Activated naive CD8-positive, alpha-beta T cell treated with anti-CD3 and anti-CD28 coated beads, Interleukin-2, amount 50 U/mL, for 16 hours (primary cell): ENCODE measurements at places on chromosomes 3 and 15.

DNA sequence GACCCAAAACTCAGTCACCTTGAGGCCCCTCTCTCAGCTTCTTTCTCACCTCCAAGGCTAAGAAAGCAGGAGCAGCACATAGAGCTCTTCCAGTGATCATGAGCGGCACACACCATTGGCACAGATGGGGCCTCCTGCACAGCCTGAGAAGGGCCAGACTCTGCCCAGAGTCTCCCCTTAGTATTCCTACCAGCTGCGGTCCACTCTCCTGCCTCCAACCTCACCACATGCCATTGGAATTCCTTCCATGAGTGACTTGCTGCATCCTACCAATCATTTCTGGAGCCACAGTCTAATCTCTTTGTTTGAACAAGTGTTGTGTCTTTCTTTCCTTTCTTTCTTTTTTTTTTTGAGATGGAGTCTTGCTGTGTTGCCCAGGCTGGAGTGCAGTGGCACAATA lies 39.3 kb downstream of the CDCP1 start:
- DNase-seq = no peak

DNA sequence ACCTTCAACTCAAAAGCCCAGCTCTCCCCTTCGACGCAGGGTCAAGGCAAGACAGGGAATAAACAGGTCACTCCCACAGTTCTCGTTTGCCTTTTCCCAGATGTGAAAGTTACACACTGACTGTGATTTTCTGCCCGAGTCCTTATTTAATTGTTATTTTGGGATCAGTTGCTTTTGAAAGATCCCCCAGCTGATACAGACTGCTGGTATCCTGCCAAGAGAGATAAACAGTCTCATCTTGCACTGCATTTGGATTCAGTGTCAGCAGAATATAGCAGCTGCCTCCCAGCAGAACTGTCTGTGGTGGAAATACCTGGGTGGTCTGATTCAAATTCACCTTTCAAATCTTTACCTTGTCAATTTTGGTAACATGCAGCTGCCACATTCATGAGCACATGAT lies 56.0 kb upstream of the FAM3D start:
- DNase-seq = no peak

DNA sequence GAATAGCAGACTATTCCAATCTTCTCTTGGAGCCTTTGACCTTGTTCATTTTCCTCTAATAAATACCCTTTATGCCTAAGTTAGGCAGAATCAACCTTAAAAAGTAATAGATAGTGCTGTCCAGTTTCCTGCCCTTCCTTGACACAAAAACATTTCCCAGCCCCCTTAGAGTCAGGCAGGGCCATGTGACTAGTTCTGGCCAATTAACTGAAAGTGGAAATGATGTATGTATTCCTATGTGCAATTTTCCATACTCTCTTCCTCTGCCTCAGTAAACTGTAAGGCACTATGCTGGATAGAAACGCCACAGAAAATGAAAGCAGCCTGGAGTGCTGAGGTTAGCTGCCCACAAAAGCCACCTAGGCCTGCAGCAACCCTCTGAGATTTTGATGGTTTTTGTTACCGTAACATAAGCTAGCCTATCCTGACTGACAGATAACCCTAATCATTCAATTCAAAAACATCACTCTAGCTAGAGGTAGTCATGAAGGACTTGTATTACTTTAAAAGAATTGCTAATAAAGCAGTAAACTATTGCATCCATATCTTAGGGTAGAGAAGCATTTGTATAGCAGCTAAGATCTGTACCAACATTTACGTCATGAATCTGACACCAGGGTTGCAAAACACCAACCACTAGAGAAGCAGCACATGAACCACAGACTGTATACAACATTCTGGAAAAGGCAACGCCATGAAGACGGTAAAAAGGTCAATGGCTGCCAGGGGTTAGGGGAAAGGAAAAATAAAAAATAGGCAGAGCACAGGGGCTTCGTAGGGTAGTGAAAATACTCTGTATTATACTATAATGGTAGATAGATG lies 112.9 kb downstream of the ULK4 start:
- DNase-seq = no peak

GRCh38 chr15:55990516-55990915 lies 2.9 kb downstream of the NEDD4 start:
- no peak for DNase-seq

GRCh38 chr3:197367081-197367780 lies 68.8 kb upstream of the DLG1 start:
- no peak for DNase-seq

DNA sequence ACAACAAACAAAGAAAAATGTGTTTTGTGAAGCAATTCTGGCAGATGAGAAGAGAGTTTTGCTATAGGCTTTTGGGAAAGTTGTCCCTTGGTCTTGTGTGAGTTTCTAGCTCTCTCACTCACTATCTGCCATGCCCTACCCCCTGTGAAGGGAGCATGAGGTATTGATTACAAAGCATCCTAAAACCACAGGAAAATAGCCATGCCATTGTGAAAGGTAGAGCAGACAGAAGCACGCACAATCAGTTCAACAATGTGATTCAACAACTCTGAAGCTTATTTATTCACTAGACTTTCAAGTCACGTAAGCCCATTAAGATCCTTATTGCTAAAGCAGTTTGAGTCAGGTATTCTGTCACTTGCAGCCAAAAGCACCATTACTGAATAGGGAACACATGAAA lies 6.5 kb upstream of the AQR start:
- no peak for DNase-seq

DNA sequence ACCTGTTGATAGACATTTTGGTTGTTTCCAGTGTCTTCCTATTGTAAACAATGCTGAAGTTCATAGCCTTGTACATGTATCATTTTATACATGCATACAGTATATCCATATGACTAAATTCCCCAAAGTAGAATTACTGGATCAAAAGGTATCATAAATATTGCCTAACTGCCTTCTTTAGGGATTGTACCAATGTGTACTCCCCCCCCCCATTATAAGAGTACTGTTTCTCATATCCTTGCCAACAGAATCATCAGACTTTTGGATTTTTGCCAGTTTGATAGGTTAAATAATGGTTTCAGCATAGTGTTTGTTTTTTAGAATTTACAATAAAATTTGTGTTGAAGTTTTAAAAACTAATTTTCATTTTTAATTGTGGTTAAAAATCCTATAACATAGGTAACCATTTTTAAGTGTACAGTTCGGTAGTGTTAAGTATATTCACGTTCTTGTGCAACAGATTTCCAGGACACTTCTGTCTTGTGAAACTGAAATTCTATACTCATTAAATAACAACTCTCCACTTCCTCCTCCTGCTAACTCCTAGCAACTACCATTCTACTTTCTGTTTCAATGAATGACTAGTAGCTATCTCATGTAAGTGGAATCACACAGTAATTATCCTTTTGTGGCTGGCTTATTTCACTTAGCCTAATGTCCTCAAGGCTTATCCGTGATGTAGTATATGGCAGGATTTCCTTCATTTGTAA lies 30.8 kb upstream of the MAP3K13 start:
- DNase-seq = no peak

- no peak for DNase-seq
Observed at GRCh38 chr3:4561661-4562060, 68.5 kb downstream of the ITPR1 start.

- no peak for DNase-seq
Observed at GRCh38 chr15:92617549-92618520, 37.7 kb downstream of the FAM174B start.

GRCh38 chr15:51935466-51936104 lies 36.0 kb downstream of the LEO1 start:
- DNase-seq = no peak

- DNase-seq = no peak
Observed at GRCh38 chr15:94970096-94970495, 738.7 kb downstream of the MCTP2 start.

DNA sequence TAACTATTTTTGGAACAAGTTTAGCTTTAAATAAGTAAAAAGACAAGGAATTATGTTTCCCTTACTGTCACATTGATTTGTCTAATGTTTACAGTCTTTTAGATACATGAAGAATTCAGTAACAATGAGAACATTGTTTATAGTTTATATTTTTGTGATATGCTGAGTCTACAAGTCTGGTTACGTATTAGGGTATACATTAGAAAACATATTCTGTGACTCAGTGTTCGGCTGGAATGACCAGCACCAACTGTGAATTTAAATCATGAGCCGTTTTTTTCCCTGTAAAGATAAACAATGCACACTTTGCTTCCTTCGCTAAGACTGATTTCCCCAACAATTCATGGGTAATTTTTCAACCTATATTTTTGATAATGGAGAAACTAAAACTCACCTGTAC lies 131.5 kb downstream of the DUT start:
- no peak for DNase-seq

DNA sequence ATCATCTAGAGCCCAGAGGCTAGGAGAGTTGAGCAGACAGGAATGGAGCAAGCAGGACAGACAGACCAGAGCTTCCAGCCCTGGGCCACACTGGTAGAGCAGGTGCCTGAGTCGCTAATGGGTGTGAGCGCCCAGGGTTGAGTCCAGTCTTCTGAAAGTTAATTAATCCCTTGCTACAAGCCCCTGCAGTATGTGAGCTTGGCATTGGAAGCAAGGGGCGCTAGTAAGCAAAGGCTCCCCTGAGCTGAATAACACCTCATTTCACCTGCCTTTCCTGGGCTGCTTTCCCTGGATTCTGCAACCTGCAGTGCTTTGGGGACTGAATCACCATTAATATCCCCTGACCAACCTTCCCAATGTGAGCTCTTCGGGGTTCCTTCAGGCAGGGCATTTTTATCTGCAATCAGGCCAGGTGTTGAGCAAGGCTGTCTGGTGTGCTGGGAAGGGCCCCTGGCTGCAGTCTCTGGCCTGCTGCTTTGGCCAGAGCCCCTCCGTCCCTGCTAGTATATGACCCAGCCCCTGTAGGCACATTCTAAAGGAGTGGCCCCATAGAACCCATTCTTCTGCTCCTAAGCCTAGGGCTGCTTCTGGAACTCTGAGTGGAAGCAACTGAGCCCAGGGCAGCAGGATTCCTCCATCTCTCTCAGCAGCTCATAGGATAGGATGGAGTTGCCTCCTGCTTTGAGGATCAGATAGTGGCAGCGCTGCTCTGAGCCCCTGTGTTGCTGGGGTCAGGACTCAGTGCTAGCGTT lies 45.1 kb upstream of the EPHB1 start:
- no peak for DNase-seq
